ENCODE measurements at places on chromosomes 5 and 9.

DNA sequence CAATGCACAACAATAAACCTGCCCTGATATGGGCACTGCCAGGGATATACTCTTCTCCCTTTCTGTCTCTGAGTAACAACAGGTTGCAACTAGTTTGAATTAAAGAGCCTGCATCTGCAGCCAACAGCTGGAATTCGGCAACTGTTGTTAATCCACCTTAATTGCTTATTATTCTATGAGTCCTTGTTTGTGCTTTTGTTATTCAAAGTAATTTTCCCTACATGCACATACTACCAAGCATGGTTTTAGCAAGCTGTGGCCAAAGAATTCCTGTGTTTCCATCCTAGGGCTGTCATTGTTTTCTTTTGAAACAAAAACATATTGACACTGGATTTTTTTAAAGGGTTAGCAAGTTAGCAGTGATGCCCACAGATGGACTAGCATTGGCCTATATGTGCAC lies 171.5 kb downstream of the EFNA5 start:
- DNase-seq = no peak

DNA sequence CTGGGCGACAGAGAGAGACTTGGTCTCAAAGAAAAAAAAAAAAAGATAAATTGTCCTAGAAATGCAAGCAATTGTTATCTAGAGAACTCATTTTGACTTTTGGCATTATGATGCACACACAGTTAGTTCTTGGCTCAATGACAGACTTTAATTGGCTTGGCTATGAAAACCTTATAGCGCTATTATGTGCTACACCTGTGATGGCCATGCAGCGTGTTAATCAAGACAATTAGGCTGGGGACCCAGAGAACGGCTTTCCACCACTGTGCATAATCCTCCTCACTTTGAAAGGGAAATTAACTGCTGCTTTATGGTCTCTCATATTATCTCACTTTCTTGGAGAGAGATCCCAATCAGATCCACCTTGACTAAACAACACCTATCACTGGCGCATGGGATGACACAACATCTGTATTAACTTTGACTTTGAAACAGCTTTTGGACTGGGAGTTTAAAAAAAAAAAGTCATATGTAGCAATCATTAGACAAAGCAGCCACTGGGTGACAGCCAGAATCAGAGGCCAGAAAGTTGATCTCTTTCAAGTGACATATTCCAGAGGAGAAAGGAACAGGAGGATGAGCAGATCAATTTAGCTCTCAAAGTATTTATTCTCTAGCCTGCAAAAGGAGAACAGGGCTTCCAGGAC lies 132.5 kb downstream of the PPP2R2B start:
- no peak for DNase-seq

- peak; percentile 92 for DNase-seq
These were observed 830 bp downstream of the TRAF1 start for GRCh38 chr9:120925535-120926396.

- no peak for DNase-seq
These were observed 26.0 kb downstream of the ZCCHC7 start for GRCh38 chr9:37146410-37146809.

DNA sequence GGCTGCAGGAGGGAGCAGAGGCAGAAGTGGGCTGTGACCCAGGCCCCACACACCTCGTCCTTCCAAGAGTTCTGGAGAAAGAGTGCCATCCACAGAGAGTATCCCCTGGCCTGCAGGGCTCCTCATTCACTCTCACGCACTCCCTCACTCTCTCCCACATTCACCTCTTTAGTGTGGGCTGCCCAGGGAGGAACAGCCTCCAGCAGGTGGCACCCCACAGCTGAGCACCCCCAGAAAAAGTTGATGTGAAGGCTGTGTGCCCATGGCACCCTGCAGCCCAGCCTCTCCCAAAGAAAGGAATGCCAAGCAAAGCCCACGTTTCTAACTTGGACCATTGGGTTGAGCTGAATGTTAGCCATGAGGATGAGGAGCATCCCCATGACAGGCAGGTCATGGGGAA lies 4.5 kb upstream of the SHC3 start:
- DNase-seq = no peak

DNA sequence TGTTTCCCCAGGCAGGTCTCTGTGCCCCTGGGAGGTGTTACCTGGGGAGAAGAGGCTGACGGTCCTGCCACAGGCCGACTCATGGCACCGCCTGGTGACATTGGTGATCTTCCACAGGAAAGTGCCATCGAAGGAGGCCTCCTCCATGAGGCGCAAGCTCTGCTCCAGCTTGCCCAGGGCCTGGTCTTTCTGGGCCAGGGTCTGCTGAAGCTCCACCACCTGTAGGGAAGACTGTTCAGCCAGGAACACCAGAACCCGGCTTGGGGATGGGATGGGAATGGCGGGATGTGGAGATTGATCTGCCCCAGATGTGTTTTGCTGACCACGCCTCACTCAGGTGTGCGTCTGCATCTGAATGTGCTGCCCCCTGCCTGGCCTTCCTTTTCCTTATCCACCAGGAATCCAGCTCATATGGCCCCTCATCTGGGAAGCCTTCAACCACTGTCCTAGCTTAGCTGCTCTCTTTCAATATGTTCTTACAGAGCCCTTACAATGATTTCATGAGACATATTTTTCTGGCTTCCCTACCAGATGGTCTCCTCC lies 15.2 kb downstream of the TRAF1 start:
- DNase-seq = no peak

GRCh38 chr5:175853573-175854230 lies 17.7 kb upstream of the CPLX2 start:
- no peak for DNase-seq

- no peak for DNase-seq
These were observed 500.2 kb upstream of the ADAMTS16 start for GRCh38 chr5:4639946-4640345.

DNA sequence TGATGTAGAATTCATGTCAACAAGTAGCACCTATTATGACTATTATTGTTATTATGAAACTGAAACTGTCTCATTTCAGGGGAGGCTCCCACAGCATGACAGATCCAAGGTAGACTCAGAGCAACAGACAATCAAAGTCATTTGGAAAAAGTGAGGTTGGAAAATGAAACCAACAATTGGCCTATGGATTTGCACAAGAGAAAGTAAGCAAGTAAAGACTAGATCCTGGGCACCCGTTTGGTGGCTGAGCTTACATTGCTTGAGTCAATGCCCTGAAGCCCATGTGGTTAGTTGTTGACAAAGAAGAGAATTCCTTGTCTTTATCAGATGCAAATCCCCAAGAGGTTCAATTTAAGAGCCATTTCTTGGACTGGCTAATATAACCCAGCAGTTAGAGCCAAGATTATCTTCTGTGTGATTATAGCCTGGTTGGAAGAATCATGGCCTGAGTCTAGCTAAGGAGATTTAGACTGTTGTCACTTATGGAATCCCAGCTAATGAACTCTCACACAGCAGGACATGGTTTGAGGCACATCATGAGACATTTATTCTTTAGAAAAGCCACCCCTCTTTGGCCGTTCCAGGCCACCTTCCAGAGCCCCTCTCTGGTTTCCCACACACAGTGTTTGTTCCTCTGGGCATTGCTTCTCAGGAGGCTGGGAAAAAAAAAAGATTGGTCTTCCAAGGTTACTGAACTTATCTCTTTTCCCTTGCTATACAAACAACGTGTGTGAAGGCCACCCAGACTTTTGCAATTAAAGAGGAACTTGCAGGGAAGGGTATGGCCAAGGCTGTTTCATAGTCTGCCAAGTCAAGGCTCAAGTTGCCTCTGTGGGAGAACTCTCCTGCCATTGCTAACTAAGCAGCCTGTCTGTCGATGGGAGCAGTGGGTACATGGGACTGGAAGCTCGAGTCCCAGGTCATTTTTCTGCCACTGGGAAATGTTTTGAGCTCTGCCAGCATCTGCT lies 399.5 kb downstream of the ENC1 start:
- DNase-seq = no peak

DNA sequence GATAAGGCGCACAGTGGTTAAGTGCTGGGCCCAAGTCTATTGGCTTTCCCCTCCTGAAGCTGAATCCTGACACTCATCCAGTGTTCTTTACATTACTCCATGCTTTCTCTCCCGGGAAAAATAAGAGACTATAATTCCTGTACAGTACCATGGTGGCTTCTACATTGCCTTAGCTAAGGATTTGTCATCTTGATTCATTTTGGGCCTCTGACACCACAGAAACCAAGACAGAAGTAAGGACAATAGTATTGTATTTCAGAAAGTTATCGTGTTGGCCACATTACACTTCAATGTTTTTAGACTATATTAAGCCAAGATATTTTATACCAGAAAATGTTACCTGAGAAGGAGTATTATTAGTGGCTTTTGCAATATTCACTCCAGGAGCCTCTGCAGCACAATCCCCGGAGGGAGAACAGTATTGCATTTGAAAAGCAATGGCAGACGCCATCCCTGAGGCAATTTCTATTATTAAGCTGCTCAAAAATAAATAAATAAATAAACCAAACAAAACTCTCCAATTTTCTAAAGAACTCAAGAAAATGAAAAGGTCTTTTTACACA lies 267.9 kb downstream of the ENC1 start:
- no peak for DNase-seq

DNA sequence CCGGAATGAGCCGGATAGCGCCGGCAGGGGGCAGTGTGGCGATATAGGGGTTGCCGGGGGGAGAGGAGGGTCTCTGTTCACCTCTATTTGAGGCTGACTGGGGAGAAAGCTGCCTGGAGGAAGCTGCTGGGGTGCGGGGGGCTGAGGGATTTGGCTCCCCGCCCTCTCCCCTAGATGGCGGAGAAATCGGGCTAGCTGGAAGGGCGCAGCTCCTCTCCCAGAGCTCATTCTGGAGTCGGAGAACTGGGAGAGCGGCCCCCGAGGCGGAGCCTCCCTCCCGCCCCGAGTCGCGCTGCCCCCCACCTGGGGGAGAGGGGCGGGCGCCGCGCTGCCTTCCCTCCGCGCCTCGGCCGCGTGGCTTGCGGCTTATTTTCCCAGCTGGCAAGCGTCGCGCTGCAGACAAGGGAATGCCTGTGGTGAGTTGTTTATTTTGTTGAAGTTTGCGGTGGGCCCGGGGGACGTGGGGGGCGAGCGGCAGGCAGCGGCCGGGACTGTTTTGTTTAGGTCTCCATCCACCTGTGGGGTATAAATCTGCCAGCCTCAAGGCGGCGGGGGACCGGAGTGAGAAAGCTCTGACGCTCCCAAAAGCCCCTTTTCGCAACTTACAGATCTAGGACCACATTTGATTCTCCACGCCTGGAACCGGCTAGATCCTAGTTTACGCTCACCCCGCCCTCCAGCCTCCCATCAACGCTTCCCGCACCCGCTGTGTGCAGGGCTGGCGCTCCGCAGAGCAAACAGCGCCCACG lies 4.1 kb upstream of the RGMB start:
- peak; percentile 15 for DNase-seq

DNA sequence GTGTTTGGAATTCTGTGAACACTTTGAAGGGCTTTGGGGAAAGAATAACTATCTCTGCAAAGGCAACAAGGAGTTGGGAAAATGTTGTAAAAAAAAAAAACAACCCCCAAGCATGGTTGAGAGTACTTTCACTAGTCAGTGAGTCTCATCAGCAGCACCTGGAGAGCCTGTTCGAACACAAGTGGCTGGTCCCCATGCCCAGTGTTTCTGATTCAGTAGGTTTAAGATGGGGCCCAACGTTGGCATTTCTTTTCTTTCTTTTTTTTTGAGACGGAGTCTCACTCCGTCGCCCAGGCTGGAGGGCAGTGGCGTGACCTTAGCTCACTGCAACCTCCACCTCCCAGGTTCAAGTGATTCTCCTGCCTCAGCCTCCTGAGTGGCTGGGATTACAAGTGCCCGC lies 59.5 kb downstream of the KLF4 start:
- no peak for DNase-seq

DNA sequence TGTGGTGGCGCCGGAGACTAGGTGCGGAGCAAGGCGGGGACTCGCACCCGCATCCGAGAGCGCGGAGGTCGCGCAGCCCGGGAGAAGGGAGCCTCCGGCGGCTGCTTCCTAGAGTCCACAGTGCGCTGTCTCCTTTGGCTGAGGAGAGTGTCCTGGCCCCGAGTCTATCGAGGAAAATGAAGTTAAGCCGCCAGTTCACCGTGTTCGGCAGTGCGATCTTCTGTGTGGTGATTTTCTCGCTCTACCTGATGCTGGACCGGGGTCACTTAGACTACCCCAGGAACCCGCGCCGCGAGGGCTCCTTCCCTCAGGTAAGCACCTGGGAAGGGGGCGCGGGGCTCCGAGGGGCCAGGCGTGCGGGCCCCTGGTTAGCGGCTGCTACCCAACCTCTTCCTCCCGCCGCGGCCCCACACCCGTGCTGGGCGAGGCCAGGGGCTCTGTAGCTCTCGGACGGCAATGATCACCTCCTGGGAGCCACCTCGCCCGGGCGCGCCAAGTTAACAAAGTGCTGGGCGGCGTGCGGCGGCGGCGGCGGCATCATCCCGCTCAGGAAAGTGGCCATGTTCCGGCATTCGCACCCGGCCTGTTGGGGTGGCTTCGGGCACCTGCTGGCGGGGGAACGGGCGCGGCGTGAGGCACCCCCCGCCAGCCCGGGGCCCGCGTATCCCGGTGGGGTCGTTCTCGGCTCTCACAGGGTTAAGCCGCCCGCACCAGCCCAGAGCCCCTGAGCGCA lies 681 bp downstream of the MAN2A1 start:
- DNase-seq = peak; percentile 35

GRCh38 chr5:6484899-6485298 lies 36.2 kb downstream of the UBE2QL1 start:
- DNase-seq = no peak

- no peak for DNase-seq
These were observed 7.6 kb downstream of the BARHL1 start for GRCh38 chr9:132590037-132590317.

DNA sequence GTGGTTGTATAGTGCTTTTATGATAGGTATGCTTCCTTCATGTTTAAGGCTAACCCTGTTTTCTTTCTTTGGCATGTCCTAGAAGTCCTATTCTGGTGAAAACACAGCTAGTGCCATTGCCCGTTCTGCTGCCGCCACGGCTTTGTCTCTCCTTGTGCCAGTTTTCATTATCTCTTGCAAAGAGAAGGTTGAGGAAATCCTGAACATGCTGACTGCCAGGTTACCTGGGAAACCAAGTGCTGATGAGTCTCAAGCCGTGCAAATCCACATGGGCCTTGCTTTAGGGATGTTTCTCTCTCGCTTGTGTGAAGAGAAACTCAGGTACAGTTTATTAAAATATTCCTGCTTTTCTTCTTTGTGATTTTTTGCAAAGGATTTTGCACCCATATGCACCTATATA lies 102.2 kb downstream of the HACD4 start:
- DNase-seq = no peak

DNA sequence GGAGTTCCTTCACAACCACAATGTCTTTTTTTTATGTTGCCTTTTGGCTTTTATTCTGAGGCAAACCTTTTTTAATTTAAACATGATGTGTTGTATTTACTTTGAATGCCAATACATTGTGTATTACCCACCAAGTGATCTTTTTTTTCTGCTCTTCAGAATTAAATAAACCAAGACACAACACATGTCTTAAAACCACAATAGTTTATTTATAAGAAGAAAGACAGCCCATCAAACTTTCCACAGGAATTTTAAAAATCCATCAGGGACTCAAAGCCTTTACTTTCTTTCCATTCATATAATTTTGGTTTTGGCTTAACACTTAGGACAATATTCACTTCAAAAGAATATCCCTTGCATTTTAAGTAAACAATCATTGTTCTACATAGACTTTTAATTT lies 321.8 kb upstream of the MEF2C start:
- no peak for DNase-seq
